ENCODE measurements at places on chromosomes 13 and 19.

DNA sequence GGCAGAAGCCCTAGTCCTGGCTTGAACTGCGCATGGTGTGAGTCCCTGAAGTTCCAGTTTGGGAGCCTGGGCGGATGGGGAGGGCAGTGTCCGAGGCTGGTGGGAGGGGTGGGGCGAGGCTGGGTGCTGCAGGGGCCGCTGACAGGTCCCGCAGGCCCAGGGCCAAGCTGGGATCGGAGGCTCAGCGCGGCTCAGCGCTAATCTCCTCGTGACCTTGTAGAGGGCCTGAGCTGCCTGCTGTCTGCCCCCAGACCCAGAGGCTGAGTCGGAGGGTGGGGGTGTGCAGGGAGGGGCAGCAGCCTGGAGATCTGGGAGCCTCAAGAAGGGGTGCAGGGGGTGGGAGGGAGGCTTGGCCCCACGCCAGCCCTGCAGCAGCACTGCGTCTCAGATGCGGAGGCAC lies 3.0 kb downstream of the ATP1A3 start:
- DNase-seq: no peak

DNA sequence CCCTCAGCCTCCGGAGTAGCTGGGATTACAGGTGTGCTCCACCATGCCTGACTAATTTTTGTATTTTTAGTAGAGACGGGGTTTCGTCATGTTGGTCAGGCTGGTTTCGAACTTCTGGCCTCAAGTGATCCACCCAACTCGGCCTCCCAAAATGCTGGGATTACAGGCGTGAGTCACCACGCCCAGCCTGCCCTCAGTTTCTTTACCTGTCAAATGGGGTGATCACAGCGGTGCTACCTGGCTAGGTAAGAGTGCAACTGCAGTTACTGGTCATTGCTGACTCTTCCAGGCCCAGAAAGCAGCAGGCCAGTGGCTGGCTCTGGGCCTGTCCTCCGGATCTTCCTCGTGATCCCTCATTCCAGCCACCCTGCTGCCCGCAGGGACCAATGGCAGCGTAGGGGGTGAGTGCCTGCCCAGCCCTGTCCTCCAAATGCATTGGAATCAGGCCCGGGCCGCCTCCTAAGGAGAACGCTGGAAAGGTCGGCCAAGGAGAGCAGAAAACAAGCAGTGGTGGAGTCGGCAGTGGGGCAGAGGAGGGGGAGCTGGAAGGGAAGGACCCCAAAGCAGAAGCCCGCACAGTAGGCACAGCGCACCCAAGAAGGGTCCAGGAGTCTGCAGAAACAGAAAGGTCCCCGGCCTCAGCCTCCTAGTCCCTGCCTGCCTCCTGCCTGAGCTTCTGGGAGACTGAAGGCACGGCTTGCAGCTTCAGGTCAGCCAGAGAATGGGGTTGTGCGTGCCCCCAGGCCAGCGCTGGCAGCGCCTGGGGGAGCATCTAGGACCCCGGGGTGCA lies 1.8 kb upstream of the SLC27A1 start:
- DNase-seq: no peak

- no peak for DNase-seq
Observed at GRCh38 chr13:100280681-100281080, 191.8 kb downstream of the PCCA start.

GRCh38 chr13:45303026-45303425 lies 38.0 kb downstream of the TPT1 start:
- DNase-seq: peak; percentile 44

DNA sequence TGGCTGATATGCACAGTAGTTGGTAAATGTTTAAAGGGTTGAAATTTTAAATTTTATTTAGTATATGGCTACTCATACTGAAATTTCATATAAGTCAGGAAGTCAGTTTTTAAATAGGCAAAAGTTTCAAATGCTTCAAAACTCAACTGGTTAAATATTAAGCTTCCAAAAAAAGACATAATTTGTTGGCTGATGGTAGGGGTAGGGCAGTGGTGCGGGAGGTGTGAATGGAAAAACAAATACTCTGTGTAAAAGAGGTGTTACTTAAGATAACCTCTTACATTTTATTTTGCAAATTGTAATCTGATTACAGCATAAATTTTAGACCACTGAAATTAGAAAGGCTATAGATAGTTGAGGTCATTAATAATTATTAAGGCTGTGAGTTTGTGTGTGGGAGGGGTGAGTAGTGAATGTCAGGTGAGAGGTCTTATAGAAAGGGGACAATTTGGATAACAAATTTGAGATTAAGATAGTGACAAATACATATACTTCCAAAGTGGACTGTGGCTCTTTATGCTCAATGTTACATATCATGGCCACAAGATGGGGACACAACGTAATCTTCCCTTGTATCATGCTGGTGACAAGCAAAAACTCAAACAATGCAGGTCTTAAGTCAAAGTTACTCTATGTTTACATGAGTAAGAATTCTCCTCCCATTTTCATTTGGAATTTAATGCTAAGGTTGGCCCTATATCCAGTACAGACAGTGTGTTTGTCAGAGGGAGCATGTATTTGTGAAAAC lies 36.6 kb upstream of the OXGR1 start:
- peak; percentile 12 for DNase-seq

- no peak for DNase-seq
Observed at GRCh38 chr19:19021115-19021514, 12.2 kb downstream of the SUGP2 start.

DNA sequence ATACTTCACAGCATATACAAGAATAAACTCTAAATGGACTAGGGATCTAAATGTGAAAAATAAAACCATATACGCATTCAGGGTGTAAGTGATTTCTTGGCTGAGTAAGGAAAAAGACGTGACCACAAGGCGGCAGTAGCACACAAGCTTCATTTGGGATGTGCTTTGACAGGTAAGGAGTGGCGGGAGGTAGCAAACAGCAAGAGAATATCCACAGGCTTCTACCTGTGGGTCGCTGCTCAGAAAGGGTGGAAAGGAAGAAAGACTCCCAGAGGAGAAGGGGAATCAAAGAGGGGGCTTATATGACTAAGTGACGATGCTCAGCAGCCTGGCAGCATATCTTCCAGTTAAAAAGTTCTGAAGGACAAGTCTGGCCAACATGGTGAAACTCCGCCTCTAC lies 2.5 kb upstream of the ZNF121 start:
- peak; percentile 75 for DNase-seq

- peak; percentile 90 for DNase-seq
Observed at GRCh38 chr19:41426952-41427646, at the start of gene B3GNT8. TSS of gene B3GNT8 (minus strand) at chr19:41427374. CDS start at chr19:41426778, 596 bp downstream.

DNA sequence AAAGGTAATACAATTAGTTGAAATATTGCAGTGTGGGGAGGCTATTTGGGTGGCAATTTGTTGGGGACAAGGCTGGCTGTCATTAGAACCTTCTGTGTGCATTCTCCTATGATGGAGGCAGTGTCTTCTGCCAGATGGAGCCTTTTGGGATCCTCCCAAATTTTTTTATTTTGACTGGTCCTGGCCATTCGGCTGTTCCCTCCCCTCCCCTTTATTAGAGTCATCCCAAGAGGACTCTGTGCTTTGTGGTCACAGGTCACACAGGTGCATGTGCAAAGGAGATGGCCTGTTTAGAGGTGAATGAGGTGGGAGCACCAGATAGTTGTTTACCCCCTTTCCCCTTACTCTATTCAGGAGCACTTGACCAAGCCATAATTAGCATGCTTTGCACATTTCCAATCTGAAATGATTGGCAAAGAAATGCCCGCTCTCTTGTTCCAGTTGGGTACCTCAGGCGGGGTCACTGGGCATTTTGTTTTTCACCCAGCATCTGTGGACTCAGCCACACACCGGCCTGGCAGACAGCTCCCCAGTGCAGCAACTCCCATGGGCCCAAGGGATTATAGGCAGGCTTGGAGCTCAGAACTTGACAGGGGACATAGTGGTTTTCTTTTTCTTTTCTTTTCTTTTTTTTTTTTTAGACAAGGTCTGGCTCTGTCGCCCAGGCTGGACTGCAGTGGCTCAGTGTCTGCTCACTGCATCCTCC lies 19.8 kb downstream of the GATAD2A start:
- DNase-seq: no peak

GRCh38 chr13:95880331-95880730 lies 172.9 kb downstream of the UGGT2 start:
- no peak for DNase-seq

DNA sequence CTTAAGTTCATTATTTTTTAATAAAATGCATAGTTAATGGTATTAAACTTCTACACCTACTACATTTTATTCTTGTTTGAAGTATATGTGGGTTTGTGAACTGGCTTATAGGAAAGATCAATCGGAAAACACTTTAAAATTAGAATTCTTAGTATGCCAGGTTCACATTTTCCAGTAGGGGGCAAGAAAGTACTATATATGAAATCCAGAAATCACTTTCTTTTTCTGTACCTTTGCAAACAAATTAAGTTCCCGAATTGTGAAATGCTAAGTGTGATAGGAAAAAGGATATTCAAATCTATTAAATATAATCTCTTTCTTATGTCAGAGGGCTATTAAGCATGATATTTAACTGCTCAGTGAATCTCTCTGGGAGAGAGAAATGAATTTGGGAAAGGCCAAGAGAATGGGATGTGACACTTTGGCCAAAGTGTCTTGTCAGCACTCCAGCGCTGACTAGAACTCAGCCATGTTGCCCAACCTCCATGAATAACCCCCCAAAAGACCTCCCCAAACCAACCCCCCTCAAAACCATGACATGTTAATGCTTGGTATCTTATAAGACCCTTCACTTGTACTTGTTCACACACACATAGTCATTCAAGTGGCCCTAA lies 122.6 kb upstream of the SLC10A2 start:
- peak; percentile 1 for DNase-seq
